ENCODE measurements at places on chromosomes 2 and 18.

GRCh38 chr2:99495115-99495860 is 5.5 kb upstream of the REV1 start:
- DNase-seq, result no peak

GRCh38 chr2:9002313-9002636 is 1.2 kb downstream of the MBOAT2 start:
- no peak for DNase-seq

GRCh38 chr2:237431372-237431771 is 17.4 kb upstream of the COL6A3 start:
- DNase-seq, result no peak

DNA sequence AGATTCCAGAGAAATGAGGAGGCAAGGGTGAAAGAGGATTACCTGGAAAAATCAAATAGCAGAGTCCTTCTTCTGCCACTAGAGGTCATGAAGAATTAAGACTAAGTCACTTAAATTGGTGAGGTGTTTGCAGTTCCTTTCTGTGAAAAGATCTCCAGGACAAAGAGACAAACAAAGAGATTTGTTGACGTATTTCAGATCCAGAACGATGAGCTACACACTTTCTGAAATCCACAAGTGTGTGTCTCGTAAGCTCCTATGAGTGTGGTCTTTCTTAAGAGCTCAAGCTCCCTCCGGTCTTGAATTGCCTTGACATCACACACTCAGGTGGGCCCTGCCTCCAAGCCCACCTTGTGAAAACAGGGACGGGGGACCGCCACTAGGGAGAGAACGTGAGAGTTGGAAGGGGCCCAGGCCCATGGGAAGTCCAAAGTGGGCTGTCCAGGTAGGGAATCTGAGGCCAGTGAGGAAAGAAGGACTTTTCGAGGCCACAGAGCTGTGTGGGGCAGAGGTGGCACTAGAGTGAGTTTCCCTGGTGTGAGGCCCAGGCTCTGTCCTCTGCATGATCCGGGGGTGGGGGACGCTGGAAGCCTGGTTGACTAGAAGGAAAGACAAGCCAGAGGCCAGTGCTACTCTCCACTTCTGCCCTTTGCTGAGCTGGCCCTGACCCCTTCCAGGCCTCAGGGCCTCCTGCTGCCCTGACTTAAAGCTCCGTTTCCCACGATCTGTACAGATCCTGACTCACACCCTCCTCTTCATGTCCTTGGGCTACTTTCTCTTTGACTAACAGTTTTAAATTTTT is 168.1 kb upstream of the NCK2 start:
- no peak for DNase-seq

- no peak for DNase-seq
These were observed 74.6 kb downstream of the ARL4C start for GRCh38 chr2:234422273-234422732.

- no peak for DNase-seq
These were observed 311.4 kb downstream of the LRRTM1 start for GRCh38 chr2:79993144-79993543.

GRCh38 chr2:223597076-223597475 is 5.1 kb downstream of the SCG2 start:
- DNase-seq, result no peak

- DNase-seq, result no peak
These were observed 37.6 kb upstream of the MCM6 start for GRCh38 chr2:135913727-135914365.

DNA sequence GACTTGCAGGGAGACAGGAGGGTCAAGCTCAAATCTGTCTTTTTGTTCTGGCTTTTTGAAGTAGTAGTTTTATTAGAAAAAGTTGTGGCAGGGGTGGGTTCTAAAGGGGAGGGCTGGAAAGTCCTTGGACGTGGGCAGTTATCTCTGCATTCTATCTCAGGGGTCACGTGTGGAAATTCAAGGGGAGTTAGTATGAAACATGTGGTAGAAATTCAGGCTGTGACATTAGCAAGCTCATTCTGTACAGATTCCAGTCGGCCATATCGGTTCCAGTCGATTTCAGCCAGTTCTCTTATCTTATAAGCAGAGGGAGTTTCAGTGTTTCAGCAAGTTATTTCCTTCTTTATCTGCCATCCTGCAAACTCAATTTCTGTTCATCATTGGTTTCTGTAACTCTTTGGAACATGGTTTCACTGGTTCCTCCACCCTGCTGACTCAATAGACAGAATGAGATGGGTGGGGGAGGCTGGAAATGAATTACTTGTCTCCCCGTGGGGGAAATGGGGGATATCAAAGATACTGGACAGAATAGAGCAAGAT is 53.0 kb downstream of the RAB27B start:
- no peak for DNase-seq

DNA sequence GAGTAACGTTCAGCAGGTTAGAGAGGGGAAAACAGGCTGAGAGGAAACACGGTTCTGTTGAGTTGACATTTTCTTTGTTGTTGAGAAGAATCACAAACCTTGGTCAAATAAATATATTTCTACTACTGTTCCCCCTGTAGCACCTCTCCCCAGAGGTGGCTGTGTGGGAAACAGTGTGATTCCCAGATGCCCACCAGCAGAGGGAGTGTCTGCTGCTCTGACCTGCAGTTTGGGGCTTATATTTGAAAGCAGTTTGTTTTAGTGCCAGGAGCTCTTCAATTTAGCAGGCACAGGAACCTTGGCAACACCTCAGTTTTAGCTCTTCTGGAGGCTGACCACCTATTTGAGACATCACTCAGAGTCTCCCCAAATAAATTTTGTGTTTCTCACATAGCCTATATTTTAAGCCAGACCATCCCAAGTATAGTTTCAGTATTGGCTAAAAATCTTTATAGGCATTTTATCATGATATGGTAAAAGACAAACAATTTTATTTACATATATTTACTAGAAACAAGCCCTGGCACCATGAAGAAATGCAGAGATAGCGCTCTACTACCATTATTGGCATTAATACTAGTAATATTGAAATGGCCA is 75.7 kb downstream of the PIK3C3 start:
- DNase-seq, result no peak

- DNase-seq, result no peak
These were observed 1.2 kb downstream of the ANKMY1 start for GRCh38 chr2:240556553-240557100.

- no peak for DNase-seq
These were observed 50.3 kb upstream of the ETAA1 start for GRCh38 chr2:67346718-67347407.

GRCh38 chr2:148479398-148479797 is 165.2 kb upstream of the EPC2 start:
- DNase-seq, result no peak

- no peak for DNase-seq
These were observed 17.8 kb downstream of the PDCL3 start for GRCh38 chr2:100580367-100581276.

- DNase-seq, result no peak
These were observed 613 bp downstream of the COL5A2 start for GRCh38 chr2:189178726-189179569.
